Tongue (tissue), 3 donors: ENCODE measurements at places on chromosomes 1 and 21.
A peak's percentile ranks its signal among the peaks of the same experiment; 100 is the strongest.

DNA sequence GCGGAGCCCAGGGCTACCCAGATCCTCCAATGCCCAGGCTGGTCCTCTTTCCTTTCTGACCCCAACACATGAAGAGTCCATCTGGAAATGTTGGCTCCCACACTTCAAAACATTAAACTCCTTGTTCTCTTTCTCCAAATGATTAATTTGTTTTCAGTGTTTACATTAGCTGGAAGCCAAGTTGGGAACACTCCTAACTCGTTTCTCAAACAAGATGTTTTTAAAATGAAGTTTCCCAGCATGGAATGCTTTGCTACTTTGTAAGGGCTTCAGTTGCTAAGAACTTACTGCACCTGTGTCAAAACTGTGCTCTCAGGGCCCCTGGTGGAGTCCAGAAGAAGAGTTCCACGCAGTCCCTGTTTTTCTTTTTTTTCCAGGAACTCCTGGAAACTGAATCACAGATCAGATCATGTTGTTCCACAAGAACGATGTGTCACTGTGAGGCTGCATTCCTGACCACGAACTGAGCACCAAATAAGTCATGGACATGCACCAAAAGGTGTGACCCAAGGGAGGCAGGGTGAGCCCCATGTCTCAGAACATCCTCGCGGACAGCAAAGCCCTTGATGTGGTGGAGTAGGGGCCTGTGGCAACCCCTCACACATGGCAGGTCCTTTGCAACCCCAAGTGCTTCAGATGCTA, 257.3 kb downstream of the KCNJ6 start:
- peak; percentile 64 for DNase-seq

DNA sequence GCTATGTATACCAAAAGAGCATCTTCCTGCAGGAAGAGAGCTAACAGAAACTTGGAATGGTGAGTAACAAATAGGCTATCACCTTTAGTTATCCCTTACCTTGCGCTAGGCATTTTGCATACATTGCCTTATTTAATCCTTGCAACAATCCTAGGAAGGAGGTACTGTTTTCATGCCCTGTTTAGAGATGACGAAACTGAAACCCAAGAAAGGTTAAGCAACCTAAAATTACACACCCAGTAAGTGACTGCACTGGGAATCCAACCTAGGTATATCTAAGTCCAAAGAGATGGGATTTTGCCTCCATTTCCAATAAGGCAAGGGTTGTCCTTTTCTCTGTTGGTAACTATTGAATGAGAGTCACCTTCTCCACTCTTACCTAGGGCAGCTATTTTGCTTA, 144.5 kb downstream of the TM2D1 start:
- DNase-seq = no peak

DNA sequence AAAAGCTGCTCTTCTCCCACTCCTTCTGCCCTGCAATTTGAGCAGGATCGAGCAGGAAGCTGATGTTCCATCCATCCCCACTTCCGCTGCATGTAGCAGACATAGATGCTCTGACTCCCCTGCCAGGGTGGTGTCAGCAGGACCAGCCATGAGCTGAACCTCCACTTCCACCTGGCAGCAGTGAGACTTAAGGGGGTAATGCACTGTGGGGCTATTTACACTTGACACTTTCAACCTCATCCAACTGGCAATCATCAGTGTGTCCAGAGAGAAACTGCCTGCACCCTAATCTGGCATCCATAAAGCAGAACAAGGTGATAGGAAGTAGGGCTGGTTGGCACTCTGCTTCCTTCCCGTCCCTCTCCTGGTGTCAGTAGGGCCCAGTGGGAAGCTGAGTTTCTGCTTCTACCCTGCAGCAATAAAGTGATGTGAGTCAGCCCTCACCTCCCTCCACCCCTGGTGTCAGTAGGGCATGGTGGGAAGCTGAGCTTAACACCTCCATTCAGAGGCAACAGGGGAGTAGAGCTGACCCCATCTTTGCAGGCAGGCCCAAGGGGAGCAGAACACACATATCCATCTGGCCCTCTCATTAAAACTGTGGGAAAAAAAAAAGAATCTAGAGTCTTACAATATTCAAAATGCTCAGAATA, 272.3 kb downstream of the PTPRU start:
- DNase-seq = no peak

- DNase-seq = peak; percentile 48
Observed at GRCh38 chr1:59967141-59967697, 40.6 kb upstream of the CYP2J2 start.

DNA sequence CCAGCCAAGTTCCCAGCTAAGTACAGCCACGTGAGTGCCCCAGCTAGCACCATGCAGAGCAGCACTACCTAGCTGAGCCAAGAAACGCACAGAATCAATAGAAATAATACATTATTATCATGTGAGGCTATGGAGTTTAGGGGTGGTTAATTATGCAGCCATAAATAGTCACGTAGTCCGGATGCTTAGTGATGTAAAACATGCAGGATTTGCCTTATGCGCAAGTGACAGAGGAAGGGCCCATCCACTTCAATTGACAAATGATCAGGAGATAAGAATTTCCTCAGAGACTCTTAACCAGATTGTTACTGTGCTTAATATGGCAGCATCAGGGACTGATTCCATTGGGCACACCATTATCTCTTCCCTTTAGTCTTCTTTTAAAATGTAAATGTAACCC, 44.8 kb upstream of the DUSP10 start:
- no peak for DNase-seq

- no peak for DNase-seq
Observed at GRCh38 chr1:36208978-36209703, 15.1 kb upstream of the THRAP3 start.

DNA sequence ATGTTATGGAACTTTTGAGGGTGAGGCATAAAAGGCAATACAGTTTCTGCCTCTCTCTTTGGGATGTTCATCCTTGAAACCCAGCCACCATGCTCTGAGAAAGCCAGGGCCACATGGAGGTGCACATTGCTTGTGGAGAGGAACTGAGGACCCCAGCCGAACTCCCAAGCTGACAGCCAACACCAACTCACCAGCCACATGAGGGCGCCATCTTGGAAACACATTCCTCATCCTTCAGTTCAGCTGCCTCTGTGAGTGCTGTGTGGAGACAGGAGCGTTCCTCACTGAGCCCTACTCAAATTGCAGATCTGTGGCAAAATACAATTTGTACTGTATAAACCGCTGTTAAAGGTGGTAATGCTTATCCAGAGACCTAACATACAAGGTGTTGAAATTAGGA, 137.5 kb downstream of the GABPA start:
- DNase-seq = no peak

DNA sequence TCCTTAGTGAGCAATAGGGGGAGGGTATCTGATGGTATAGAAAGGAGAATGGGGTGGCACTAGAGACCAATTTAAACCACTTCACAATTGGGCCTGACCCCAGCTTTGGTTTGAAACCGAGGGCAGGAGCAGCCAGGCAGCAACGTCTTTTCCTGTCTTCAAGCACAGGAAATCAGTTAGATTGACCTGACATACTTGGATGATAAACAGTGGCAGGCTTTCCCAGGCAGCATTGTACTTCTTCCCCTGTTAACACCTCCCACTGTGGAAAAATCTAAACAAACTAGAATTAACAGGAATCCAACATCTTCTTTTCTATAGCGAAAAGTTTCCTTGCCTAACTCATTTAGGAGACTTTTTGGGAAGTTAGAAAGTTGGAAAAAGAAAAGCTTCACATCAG, 40.6 kb downstream of the SELL start:
- no peak for DNase-seq

GRCh38 chr1:109917051-109917767, 6.6 kb downstream of the CSF1 start:
- DNase-seq = no peak
